Stimulated activated CD4-positive, alpha-beta T cell treated with anti-CD3 and anti-CD28 coated beads, Interleukin-15, amount 100 ng/mL, for 1 hour (primary cell): ENCODE measurements at places on chromosomes 13 and 19.

DNA sequence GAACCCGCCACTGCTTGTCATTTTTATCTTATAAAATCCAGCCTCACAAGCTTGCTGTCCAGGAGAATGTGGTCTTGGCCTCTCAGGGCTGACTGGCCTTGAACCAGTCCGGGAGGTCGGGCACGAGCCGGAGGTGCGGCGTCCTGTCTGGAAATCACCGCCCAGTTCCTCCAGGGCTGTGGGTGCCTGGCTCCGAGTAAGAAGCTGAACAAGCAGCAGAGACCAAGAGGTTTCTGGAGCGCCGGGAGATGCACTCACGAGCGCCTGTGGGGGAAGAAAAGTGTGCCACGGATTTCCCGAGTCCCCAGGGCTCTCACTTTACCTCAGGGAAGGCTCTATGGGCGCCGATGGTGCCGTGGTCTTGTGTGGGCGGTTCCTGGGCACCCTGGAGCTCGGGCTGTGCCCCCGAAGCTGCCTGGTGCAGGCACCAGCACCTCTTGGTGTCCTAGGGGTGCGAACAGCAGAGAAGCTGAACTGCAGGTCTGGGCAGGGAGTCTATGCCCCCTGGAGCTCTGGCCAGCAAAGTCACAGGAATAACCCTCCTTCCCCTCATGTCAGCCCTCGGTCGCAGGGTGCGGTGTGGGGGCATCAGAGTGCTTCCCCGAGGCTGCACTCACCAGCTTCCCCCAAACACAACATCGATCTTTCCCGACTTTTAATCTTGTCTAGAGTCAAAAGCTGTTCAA is 50.0 kb downstream of the GAS6 start:
- DNase-seq, result no peak

DNA sequence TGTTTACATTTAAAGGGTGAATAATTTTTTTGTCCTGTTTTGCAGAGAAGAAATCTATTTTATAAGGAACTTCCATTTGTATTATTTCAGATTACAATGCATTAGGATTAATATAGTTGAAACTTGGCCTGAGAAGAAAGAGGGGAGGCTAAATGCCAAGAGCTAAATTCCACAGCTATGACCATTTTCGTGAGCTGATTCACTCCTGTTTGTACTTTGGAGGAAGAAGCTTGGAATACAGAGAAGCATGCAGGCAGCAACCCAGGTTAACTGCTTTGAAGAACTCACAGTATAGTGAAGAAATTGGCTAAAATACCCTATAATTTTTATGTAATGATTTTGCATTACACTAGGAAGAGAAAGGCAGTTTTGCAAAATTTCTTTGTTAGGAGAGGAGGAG is 309.4 kb upstream of the KLF12 start:
- DNase-seq, result no peak

- DNase-seq, result peak; percentile 66
Measured at GRCh38 chr19:8505680-8506401, 3.4 kb upstream of the PRAM1 start.

DNA sequence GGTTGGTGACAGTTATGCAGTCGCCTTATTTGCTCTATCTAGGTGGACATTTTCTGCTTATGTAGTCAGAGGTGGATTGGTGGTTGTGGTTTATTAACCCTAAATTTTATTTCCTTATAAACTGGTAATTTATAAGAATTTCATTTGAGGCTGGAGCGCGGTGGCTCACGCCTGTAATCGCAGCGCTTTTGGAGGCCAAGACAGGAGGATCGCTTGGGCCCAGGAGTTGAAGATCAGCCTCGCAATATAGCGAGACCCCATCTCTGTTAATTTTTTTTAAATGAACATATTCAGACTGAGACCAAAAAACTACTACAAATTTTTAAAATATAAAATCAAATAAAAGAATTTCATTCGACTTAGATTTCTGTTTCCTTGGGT is 810 bp downstream of the ZNF627 start:
- DNase-seq, result no peak

DNA sequence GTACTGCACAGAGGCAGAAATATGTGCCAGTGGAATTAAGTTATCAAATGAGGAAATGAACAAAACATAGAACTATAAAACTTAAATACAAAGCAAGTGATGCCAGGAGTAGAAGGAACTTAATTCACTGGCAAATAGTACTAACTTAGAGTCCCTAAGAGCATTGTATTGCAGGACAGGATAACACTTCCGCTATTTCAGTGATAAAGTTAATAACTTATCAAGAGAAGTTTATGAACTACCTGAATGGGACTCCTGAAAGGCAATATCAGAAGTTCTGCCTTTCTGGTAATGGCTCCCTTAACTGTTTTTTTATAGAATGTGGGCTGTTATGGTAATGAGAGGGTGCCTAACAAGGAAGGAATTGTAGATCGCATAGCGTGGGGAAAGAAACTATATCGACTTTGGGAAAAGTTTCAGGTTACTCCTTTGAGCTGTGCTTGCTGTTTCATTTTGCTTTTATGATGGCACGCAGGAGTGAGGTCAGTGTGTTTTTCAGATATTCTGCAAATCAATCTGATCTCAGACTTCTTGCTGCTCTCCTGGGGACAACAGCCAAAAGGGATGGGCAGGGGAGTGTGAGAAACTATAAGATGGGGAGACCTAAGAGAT is 95.3 kb upstream of the MLNR start:
- DNase-seq, result no peak

- no peak for DNase-seq
Measured at GRCh38 chr13:109728791-109729731, 57.3 kb downstream of the IRS2 start.
